ENCODE measurements at places on chromosomes 7 and 10.

- DNase-seq = no peak
Measured at GRCh38 chr10:128710798-128711183, 584.6 kb upstream of the MKI67 start.

GRCh38 chr7:101891936-101892640 lies 74.7 kb downstream of the CUX1 start:
- no peak for DNase-seq

GRCh38 chr7:27377988-27378387 lies 135.4 kb downstream of the EVX1 start:
- DNase-seq = no peak

DNA sequence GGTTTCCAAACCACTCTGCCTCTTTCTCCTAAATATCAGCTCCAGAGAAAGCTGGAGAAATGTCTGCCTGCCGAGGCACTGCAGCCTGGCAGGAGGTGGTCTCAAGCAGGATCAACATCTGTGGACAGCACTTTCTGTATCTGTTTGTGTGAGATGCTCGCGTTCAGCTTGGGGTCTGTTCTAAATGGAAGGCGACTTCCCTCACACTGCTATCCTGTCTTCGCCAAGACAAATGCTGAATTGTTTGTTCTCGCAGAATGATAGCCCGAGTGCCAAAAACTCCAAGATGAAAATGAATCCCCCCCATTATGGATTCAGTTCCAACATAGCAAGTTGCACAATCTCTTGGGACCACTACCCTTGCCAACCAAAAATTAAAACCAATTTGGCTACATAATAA lies 72.2 kb upstream of the PALS2 start:
- DNase-seq = no peak

DNA sequence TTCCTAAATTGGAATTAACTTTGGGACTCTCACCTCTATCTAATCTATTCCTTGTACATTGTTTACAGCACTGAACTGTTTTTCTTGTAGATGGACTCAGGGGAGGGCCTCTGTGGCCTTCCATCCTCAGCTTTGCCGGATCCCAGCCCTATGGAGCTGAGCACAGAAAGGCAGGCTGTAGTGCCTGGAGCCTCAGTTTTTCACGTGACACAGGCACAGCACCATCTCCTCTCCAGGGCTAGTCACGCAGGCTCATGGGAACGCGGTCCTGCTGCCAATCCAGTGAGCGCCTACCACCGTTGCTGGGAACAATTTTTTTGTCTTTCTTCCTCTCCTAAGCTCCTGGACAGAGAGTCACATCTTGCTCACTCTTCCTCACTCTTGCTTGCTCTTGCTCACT lies 75.6 kb upstream of the DDC start:
- DNase-seq = no peak

DNA sequence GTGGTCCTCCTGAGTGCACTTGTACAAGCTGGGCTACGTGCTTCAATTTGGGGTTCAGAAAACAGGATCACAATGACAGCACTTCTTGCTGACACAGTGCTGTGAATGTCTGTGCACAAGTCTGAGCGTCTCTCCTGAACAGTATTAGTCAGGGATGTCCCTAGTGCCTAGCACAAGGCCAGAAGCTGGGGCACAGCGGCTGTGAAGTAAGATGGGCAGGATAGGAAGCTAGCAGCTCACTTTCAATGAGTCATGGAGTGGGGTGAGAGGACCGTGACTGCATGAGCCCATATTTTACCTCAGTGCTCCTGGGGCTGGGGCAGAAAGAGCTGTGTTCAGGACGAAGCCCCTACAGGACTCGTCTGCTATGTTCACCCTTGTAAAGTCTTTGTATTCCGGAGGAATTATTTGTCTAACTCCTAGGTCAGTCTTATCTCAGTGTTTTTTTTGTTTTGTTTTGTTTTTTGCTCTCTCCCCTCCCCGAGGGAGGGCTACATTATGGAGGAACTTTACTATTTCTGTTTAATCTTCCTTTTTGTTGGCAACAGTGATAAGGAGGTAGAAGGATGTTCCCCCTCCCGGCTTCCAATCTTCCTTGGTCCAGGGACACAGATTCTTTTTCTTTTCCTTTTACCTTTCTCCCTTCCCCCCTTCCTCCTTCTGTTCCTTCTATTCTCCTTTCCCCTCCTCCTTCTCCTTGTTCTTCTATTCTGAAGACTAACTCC lies 2.8 kb upstream of the LRMDA start:
- DNase-seq = no peak
